ENCODE measurements at places on chromosomes 1 and 21.

DNA sequence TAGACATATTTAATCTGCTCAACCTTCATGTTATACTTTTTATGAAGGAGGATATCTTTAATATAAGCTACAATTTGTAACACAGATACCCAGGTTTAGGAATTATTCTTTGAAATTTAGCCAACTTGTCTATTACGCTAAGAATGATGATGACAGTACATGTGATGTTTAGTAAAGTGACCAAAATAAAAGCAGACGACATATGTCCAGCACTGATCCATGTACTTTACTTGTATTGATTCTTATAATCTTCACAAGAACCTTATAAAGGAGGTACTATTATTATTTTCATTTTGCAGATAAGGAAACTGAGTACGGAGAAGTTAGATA, 37.2 kb upstream of the ATG4C start:
- DNase-seq, result no peak

DNA sequence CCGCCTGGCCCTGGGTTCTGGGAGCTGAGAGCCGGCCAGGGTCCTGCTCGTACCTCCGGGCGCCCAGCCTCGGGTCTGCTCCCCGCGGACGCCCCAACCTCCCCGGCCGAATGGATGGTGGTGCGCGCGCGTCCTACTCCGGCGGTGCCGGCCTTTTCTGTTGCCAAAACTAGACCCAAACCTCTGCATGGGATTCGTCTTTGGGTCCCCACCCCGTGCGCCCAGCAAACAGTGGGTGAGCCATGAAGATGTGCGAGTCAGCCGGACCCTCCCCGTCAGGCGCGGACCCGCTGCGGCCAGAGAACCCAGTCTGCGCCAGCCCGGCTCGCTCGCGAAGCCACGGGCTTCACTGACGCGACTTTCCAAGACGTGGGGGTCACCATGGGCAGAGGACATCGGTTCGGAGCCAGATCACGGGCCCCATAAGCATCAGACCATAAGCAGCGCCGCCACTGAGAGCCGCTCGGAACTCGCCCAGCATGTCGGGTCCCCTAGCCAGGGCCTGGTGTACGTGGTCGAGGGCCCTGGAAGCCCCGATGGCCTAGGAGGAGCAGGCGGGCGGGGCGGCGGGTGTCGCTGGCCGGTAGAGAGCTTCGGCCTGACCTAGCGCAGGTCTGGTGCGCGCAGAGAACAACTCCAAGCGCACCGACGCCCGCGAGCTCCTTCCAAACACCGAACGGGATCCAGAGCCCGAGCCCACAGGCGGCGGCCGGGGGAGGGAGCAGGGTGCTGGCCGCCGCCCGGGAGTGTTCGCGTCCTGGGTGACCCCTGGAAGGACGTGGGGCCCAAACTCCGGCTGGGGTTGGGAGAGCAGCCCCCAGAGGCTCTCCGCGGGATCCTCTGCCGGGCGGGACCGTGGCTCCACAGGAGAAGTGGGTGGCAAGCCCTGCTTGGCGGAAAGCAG, 1.0 kb upstream of the TP73 start:
- DNase-seq, result no peak

DNA sequence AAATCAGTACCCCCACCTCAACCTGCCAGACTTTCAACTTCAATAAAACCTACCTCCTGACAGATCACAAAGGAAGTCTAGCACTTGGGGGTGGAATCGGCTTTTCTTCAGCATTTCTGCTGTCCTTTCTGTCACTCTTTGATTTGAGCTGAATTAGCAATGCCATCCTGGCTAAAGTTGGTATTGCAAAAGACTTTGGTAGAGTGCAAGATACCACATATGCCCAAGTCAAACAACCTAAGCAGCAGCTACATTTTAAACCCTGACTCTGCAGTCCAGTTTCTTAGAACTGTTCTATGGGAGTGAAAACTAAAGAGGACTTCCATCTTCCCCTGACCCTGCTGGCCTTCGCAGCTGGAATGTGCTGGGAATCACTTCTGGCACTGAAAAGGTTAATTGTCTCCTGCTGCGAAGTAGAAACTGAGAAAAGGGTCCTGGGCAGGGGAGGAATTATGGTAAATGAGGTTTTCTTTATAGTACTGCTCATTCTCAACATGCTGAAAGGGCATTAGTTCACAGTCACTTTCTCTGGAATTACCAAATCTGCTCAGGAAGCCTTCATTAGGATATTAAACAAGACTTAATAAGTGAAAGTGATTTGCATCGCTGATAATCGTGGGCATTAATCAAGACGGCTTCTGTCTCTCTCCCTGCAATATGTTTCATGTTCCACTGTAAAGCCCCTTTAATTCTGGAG, 126.2 kb upstream of the SMYD2 start:
- no peak for DNase-seq

DNA sequence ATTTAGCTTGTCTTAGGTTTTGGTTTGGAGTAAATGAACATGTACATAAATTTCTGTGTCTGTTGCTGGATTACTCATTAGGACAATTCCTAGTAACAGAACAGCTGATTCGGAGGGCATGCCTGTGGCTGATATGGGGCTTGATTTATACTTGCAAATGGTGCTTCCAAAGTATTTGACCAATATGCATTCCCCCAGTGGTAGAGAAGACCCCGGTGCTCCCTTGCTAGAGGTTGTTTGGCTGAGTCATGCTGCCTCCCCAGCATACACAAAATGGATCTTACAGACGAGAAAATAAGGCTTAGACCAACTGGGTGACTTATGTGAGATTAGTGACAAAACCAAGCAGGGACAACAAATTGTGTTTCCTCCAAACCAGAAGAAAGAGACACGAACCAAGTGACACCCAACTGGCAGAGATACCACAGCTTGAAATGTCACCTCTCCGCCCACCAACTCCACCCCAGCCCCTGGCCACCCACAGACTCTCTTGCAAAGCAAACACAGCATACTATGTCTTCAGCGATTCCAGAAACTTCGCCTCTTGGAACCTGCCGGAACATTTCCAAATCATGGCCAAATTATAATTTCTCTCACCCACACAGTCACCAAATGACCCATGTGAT, 75.9 kb upstream of the ETS2 start:
- no peak for DNase-seq

DNA sequence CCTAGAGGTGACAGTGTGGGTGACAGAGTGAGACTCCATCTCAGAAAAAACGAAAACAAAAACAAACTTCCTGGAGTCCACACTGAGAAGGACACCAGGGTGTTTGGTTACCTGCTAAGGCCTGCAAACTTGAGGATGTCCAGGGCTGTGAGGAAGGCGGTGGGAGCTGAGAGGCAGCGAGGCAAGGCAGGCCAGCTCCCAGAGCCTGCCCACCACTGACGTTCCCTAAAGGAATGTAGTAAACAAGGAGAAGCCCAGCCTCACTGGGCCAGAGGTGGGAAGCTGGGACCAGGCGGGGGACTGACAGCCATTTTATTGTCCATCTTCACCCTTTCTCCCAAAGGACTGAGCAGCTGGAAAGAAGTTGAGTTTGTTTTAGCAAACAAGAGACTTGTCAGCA, 24.1 kb downstream of the SHISA4 start:
- DNase-seq, result no peak

- DNase-seq, result no peak
These were observed 247.0 kb downstream of the KCNT2 start for GRCh38 chr1:196361112-196361714.
